Glomerular endothelial cell (primary cell): ENCODE measurements at places on chromosomes 7 and 10.

DNA sequence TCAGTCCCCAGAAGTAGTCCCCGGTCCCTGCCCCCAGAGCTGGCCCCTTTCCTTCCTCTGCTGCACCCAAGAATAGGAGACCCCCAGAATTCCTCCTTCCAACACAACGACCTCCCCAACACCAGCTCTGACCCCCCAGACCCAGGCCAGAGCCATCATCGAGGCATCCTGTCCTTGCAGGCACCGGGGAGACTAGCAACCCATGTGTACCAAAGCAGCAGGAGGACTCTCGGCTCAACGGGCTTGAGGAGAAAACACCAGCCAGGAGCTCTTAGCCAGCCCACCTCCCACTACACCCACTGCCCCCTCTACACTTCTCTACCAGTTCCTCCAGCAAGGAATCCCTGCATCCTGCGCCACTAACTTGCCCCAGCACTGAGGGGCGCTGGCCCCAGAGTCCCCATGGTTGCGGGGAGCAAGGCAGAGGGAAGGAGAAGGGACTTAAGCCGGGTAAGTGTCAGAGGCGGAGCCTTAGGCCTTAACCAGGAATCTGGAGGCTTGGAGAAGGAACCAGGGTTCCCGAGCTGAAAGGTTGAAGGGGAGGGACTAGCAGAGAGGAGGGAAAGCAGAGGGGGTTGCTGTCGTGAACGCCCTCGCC is 3.9 kb downstream of the GRID1 start:
- no peak for DNase-seq

DNA sequence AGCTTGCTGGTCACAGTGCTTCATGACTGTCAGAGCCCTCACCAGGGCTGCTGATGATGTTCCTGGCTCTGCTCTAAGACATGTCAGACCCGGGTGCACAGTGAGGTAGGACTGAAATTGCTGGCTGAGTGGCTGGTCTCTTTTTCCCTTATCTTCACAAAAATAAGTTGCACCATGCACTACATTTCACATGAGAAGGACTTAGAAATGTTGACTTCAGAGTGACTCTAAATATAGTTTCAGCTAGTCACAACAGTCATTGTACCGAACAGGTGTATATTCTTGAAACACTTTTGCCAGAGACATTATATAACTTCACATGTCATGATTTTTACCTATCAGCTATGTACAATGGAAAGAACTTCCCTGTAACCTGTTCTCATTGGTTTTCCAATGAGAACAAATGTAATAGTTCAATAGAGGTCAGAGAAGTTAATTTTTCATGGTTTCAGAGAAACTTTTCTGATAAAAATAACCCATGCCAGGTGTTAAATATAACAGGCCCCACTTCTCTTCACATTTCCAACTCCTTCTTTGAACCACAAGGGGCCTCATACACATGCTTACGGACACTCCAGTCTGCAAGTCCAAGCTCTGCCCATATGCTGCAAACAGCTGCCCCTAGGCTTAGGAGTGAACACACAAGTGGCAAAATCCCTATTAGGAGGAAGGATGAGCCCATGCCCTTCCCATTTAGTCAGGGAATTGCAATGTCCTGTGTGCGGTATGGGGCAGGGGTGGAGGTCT is 115.6 kb downstream of the CDK6 start:
- DNase-seq: no peak

DNA sequence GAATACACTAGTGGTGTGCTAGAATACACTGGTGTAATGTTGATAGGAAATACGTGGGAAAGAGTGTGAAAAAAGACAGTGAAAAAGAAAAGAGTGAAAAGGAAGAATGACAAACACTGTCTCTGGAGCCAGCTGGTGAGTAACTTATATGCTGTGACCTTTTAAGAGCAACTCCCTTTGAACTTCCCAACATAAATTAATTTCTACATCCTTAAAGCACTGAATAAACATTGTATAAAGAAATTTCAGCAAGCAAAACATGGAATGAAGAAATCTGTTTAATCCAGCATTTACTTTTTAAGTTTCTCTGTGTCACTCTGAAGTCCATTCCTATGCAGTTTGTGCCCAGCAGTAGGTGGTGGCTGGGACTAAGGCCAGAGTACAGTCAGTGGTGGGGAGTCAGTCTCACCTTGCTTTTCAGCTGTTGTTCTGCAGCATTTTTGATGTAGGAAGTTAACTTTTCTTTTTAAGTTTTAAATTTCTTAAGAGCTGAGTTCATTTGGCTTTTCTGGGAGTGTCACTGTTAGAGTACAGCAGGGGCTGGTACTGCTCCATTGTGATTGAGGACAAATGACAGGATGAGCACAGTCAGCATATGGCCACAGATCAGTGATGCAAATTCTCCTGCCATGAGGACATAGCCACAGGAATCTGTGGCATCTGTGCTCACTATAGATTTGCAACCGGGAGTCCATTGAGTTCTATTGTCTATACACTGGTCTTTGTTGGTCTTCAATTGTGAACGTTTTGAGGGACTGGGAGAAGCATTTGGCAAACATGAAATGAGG is 321.8 kb downstream of the ZNF248 start:
- no peak for DNase-seq

- DNase-seq: no peak
These were observed 27.7 kb downstream of the WNT8B start for GRCh38 chr10:100490531-100490930.

GRCh38 chr7:151692721-151693120 is 173.0 kb upstream of the RHEB start:
- no peak for DNase-seq

- DNase-seq: no peak
These were observed 167.0 kb upstream of the PPP1R3A start for GRCh38 chr7:114085592-114086501.

DNA sequence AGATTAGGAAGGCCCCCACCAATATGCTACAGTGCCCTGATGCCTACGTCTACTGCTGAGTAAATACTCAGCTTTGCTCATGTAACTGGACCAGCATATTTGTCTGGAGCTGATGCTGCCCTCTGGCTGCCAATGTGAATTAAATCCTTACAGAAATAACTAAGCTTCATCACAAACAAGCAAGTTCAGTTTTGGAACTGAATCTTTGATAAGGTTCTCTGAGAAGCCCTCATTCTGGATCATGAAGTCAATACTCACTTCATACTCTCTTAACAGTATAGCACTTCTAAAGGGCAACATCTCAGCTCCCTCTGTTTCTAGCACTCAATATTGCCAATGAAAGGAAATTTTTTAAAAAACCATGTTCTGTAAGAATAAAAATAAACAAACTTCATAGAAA is 246.7 kb downstream of the ETV1 start:
- no peak for DNase-seq

DNA sequence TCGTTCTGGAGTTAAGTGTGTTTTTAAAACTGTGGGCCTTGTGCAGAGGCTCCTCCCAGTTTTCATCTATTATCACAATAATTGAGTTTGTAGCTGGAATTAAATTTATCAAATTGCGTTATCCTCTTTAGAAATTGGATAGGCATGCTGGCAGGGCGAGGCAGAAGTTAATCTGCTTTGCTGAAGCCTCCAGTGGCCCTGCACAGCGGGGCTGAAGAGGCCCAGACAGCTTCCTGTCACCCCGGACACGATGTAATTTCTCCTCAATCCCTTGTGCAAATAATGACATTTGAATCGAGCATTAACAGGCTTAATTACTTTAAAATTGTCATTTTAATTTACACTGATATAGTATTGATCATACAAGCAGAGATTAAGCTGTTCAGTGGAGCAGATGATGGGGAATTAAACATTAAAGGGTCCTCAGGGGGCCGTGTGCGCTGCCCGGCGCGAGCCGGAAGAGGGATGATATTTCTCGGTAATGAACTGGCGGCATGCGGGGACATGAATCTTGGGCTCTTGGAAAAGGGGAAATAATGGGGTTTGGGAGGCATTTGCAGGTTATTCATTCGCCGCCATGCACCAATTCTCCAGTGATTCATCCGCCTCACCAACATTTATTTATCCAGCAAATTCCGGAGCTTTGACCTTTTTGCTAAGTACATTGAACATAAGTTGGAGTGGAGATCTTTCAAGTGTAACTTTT is 118.5 kb downstream of the NKX6-2 start:
- peak; percentile 36 for DNase-seq

DNA sequence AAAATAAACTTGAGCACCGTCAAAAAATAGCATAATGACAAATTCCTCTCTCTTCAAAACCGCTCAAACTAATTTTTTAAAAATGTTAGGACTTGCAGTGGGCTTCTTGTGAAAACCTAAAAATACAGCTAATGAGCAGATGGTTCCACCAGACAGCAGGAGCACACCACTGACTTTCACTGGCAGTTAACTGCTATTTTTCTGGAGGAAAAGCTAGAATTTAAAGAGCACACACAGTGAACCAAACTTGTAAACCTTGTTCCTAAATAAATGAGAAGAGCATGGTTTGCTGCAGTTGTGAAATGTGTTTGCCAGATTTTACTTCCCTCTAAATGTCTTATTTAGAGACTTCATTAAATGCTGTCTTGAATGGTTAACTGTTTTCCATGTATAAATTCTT is 143.9 kb downstream of the RAPGEF5 start:
- DNase-seq: no peak

- no peak for DNase-seq
These were observed 16.1 kb downstream of the MYO1G start for GRCh38 chr7:44962483-44963251.

DNA sequence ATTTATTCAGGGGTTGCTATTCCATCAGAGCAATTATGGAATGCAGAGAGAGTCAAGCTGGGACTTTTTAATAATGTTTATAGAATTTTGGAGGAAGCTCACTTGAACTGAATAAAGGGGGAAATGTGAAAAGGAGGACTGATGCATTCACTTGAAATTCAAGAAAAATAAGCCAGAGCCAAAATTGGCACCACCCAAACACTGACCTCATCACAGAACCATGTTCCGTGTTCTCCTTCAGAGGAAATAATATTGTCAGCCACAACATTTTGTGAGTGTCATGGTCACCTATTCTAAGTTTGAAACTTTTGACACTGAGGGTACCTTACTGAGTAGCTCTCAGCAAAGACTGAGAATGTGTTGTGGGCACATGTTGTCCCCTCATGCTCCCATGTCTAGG is 207.0 kb downstream of the ANK3 start:
- DNase-seq: no peak

GRCh38 chr7:2582006-2582735 is 23.4 kb downstream of the IQCE start:
- DNase-seq: no peak

- DNase-seq: no peak
These were observed 117.6 kb downstream of the SEM1 start for GRCh38 chr7:96591900-96592676.

- DNase-seq: no peak
These were observed 1.1 kb downstream of the GPRIN2 start for GRCh38 chr10:46555366-46555712.

DNA sequence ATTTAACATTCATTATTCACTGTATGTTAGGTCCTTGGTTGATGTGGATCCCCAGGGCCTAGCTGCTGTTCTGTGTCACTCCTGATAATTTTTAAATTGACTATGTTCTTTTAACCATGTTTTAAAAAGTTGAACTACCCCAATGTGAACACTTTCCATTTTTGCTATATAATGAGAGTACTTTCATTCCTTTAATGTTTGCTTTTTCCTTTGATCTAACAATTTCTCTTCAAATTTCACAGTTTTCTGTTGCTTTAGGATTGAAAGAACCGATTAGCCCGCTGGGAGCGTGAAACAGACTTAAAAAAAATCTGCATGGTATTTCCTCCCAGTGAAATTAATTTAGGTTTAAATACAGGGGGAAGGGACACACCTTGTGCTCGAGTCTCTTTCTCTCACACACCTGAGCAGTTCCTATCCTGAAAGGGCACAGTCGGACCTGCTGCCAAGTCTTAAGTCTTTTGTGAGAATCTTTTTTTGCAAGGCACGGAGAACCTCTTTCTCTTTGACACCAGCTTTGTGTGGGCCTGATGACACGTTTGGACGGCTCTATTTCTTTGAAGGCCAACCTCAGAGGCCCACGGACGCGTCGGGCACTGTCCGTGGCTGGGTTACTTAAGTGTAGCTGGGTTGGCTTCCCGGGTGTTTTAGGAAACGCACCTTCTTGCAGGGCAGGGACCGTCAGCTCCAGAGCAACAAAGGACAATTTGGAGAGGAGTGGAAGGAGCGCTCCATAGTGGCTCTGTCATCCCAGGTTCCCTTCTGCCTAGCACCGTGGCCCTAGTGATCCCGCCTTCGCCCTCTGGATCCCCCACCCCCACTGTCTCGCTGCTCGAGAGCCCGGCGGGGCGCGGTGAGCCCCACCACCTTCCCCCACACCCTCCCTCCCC is 1.0 kb upstream of the CHN2 start:
- no peak for DNase-seq

- DNase-seq: no peak
These were observed 753.2 kb downstream of the GRID1 start for GRCh38 chr10:85613391-85613790.

DNA sequence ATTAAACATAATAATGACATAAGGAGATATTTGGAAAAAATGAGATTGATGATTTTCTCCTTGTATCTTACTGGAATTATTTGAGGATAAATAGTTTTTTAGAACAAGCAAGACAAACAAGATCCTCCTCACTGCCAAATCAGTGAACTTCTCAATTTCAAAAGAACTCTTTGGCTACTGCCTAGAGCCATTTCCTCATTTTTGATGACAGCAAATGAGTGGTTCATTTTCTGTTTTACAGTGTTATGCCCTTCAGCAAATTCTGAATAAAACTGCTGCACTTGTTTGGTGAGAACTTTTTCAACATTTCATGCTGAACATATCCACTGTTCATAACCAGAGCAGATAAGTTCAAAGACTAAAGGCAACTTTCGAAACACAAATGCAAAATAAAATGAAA is 42.5 kb upstream of the AHR start:
- no peak for DNase-seq

DNA sequence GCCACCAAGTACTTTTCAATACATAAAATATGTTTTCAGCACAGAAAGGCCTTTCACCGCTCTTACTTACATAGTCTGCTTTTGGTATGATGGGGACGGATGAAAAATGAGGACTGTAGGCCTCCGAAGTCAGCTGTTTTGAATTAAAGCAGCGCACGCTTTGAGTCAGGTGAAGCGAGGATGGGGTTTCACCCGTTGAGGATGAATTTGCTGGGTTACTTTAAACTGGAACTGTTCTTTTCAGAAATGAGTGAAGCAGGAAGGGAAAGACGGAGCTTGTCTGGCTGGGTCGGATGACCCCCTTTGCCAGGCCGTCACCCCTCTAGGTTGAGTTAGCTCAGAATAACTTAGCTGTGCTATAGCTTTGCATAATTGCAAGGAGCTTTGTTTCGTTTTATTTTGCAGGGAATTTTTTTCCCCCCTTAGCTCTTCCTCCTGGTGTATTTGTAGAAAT is 40.0 kb downstream of the CUX1 start:
- DNase-seq: no peak

GRCh38 chr7:48932126-48932910 is 8.0 kb downstream of the CDC14C start:
- DNase-seq: no peak

GRCh38 chr7:139645572-139646523 is 122.4 kb downstream of the CLEC2L start:
- peak; percentile 60 for DNase-seq

GRCh38 chr10:46787321-46787615 is 124.0 kb upstream of the PTPN20 start:
- no peak for DNase-seq

GRCh38 chr7:46035166-46035565 is 114.1 kb upstream of the IGFBP3 start:
- no peak for DNase-seq

- no peak for DNase-seq
These were observed 336.0 kb upstream of the IGFBP3 start for GRCh38 chr7:46256870-46257661.

GRCh38 chr7:30852308-30852684 is 59.4 kb upstream of the AQP1 start:
- DNase-seq: no peak
